ENCODE measurements at places on chromosomes 5 and 9.

GRCh38 chr9:125743682-125744428, 3.3 kb upstream of the PBX3 start:
- no peak for DNase-seq

DNA sequence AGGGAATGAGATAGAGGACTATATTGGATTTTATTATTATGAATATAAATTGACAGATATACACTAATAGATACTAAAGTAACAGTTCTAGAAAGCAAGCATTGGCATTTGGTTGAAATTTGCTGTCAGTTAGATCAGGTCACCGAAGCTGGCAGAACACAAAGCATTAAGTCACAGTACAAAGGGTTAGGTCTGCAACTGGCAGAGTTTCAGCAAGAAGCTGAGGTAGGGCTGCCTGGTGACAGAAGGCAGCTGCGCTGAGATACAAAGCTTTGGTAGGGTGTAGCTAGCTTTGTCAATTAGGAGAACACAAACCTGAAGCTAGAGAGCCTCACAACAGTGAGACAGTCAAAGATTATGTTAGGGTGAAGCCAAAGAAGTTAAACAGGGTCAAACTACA, 6.3 kb upstream of the CSNK1G3 start:
- no peak for DNase-seq

DNA sequence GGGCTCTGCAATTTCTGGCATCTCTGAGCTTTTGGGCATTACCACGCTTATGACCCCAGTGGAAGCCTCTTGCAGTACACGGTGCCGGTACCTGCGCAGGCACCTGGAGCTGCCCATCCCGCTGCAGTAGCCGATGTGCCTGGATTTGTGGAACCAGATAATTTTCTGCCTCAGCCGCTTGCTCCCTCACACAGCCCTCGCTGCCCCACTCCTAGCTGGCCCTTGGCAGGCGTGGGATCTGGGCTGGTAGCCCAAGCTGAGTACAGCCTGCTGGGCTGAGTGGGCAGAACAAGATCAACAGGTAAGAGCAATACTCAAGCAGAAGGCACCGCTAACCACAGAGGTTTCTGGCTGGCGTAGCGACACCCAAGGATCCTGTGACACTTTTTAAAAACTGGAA, 1808.8 kb upstream of the ACO1 start:
- no peak for DNase-seq

DNA sequence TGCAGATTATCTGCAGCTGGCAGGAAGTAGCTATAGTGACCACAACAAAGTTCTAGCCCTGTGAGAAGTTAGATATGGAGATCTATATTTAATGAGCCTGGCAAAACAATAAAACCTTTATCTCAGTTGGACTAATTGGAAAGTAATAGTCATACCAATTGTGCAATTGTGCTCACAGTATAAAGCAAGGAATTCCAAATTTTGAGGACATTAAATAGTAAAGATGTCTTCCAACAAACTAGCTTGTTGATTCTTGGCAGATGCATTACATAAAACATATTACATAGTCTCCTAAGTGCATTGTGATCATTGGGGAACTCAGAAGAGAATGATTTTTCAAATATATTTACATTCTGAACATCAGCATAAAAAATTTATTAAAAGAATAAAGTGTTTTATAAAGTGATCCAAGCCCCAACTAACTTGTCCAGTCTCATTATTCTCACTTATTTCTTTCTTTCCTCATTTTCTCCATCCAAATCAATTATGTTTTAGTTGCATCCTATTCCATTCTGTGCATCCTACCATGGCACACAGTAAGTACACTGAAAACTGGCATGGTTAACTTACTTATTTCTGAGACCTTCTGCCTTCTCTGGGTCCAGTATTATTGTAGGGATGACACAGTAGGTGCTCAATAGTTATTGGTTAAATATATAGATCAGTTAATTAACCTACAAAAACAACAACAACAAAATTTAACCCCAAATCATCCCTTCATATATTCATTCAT, 977.2 kb upstream of the NUDT12 start:
- no peak for DNase-seq

GRCh38 chr9:116796669-116797068, 109.6 kb downstream of the TRIM32 start:
- DNase-seq: no peak

DNA sequence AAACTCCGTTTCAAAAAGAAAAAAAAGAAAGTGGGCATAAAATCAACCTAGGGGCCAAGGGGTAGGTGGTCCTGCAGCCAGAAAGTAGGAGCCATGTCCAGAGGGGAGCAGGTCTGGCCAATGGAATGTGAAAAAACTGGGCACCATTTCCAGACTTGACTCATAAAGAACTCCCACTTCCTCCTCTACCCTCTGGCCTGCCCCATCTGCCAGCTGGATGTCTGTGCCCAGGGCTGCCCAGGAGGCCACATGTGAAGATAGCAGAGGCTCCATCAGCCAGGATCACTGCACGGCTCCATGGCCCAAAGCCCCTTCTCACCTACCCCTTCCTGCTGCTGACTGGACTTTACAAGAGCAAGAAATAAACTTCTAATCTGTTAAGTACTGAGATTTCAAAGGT, 42.1 kb upstream of the EEIG1 start:
- DNase-seq: no peak

DNA sequence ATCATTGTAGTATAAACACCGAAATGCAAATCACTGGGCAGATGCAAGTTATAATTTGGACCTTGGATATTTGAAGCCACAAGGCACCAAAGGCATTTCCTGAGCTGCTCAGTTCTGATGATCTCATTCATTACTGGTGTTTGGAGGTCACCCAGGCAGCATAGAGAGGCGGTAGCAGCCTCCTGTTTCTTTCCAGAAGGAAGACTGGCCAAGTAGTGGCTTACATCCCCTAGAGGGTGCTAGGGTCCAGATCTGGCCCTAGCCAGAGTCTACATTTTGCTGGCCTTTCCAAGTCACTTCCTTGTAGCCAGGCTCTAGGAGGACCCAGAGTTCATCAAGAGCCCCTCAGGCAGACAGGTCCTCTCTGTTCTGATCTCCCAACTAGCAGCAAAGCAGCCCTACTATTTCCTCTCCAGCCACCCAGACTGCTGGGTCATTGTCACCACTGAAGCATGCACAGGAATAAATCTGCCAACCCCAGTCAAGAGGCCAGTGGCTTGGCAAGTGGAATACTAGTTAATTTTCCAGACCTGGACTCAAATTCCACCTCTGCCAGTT, 33.4 kb upstream of the TTC1 start:
- no peak for DNase-seq

DNA sequence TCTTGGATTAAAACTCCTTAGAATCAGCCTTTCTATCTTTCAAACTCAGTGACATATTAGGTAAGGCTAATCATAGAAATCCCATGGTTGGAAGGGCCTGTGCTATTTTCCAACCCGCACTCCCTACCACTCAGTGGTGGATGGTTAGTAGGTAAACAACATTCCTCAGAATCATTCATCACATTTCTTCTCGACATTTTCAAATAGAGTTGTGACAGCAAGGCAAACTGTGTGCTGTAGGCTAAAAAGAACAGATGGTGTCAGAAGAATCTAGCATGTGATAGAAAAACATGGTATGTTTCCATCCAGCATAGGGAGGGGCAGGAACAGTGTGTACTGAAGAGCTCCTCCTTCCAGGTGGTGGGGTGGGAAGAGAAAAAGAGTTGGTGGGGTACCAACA, 227.3 kb upstream of the NMUR2 start:
- DNase-seq: no peak

GRCh38 chr5:149493316-149493715, 57.9 kb downstream of the CSNK1A1 start:
- DNase-seq: no peak

GRCh38 chr5:174140452-174141020, 95.0 kb downstream of the NSG2 start:
- no peak for DNase-seq

GRCh38 chr5:139486201-139486600, 3.6 kb upstream of the STING1 start:
- no peak for DNase-seq

DNA sequence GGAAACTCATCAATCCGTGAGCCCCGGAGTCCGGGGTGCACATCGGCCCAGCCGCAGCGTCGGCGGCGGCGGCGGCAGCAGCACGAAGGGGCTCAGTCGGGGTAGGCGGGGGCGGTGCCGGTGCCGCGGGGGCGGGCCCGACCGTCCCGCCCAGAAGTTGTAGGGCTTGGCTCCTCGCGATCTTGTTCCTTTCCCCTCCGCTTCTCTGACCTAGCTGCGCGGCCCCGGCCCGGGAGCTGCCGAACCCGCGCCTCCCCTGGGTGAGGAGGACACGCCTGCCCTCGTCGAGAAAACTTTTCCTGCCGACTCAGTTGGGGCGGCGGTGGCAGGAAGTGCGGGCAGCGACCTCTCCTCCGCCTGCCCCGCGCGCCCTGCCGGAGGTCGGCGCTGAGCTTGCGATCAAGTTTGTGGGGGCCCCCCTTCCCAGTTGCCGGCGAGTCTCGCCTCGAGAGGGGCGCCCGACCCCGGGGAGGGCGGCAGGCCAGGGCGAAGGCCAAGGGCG, at the start of gene MAN2A1:
Gene MAN2A1 (plus strand): TSS at position 188 of the 502 bp plus-strand sequence. CDS start 491 bp downstream, outside the sequence.
- DNase-seq: peak; percentile 33
